NCI-H2081 (cell line): ENCODE measurements at places on chromosomes 1 and 21.

GRCh38 chr1:184387476-184388318 is 868 bp downstream of the C1orf21 start:
- peak; percentile 49 for DNase-seq

DNA sequence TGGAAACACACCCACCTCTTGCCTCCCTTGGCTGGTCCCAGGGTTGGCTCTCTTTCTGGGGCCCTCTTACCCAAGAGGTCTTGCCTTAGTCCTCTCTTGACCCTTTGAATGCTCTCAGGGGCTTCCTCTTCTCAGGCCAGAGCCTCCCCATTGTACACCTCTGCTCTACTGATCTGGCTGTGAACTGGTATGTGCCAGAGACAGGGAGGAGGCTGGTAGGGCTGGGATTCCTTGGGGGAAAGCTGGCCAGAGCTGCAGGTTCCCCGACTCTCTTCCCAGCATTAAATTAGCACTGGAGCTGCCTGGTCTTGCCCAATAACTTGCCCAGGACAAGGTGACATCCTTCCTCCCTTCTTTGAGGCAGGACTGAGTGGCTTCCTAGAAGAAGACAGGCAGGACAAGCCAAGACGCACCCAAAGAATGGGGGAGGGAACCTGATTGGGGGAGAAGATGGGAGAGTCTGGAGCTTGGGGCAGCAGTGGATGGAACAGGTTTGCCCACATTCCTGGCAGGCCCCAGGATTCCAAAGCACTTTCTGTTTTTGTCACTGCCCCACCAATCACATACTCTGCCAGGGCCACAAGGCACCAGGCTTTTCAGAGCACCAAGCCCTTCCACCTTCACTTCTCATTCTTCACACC is 37.2 kb upstream of the CITED4 start:
- no peak for DNase-seq

DNA sequence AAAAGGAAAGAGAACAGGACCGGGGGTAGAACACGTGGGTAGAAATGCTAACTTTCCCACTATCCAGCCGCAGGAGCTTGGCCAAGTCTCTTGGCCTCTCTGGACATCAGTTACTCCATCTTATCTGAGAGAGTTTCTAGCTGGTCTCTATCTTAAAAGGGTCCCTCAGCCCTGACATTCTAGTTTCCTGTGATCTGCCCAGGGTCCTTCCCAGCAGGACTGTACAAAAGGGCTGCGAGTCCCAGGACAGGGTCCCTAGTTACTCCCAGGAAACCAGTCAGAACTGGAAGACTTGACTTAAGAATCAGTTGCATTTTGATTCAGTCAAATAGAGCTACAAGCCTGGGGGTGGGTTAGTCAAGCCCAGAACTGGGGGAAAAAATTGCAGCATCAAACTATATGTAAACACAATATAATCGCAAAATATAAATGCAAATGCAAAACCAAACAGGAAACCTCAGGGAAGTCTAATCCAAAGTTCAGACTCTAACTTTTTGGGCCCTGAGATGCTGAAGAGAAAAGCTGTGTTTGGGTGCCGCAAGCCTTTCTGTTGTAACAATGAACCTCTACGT is 2.9 kb downstream of the ASAP3 start:
- DNase-seq, result no peak

DNA sequence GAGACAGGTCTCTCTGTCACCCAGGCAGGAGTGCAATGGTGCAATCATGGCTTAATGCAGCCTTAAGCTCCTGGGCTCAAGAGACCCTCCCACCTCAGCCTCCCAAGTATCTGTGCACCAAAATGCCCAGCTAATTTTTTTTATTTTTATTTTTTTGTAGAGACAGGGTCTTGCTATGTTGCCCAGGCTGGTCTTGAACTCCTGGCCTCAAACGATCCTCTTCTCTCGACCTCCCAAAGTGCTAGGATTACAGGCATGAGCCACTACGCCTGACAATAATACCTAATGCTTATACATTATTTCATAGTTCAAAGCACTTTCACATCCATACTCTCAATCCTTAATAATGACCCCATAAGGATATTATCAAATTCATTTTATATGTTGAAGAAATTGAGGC is 48.3 kb downstream of the LUZP1 start:
- DNase-seq, result no peak

DNA sequence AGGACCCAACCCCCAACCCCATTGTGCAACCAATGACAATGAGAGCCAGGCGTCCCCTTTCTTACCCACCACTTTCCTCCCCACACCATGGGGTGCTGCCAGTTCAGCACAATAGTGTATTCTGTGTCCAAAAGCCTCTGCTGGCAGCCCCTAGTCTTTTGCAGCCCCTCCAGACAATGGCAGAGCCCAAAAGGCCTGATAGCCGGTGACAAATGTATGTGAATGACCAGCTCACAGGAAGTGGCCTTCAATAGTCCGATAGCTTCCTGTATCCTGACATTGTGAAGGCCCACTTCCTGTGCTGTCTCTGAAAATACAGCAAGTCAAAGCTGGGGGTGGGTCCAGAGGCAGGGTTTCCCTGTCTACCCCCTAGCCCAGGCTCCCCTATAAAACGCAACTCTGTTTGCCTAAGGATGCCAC is 16.6 kb downstream of the SMIM12 start:
- no peak for DNase-seq

DNA sequence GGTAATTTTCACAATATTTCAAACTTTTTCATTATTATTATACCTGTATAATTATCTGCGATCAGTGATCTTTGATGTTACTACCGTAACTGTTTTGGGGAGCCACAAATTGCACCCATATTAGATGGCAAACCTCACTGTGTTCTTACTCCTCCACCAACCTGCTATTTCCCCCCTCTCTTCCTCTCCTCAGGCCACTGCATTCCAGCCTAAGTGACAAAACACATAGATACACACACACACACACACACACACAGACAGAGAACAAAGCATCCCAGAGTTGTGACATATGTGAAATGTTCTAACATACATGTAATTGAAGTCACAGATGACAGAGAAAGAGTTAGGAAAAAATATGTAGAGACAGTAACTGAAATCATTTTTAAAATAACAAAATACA is 18.5 kb downstream of the COP1 start:
- no peak for DNase-seq

GRCh38 chr1:26020330-26020768 is 1.2 kb upstream of the EXTL1 start:
- DNase-seq, result no peak

- DNase-seq, result peak; percentile 33
Observed at GRCh38 chr1:92310185-92310597, 11.3 kb downstream of the RPAP2 start.

- DNase-seq, result no peak
Observed at GRCh38 chr1:117753652-117754051, 147.8 kb downstream of the TENT5C start.

DNA sequence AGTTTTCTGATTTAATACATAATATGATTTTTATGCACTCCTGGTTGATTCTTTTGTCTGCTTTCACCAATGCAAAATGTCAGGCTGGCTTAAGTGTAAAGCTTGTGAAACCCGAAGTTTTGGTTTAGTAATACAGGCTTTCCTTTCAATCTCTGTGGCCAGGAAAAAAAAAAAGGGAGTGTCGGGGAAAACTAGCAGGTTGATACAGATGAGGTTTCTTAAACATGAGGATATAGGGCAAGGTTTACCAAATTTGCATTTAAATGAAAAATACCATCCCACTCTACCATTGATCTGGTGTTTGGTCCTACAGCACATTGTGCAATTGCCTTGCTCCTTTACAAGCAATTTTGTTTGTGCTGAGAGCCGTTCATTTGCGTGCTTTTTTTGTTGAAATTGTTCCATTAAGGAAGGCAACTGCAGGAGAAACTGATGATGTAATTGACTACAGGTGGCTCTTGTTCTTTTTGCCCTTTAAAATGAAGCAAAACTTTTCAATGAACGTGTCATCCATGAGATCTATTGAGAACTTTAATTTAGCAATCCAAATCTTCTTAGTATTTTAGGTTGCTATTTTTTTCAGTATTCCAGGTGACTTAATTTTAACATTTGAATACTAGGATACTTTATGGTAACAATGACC is 22.7 kb downstream of the CLIC6 start:
- peak; percentile 16 for DNase-seq

GRCh38 chr1:206772243-206772937 is at the start of gene IL10:
IL10 (minus strand) TSS chr1:206772494; CDS start chr1:206772435, 59 bp downstream.
- DNase-seq, result no peak

- peak; percentile 29 for DNase-seq
Observed at GRCh38 chr1:179883745-179884138, 1.7 kb downstream of the TOR1AIP1 start.

GRCh38 chr1:153532181-153532580 is 3.6 kb downstream of the S100A6 start:
- DNase-seq, result peak; percentile 48

DNA sequence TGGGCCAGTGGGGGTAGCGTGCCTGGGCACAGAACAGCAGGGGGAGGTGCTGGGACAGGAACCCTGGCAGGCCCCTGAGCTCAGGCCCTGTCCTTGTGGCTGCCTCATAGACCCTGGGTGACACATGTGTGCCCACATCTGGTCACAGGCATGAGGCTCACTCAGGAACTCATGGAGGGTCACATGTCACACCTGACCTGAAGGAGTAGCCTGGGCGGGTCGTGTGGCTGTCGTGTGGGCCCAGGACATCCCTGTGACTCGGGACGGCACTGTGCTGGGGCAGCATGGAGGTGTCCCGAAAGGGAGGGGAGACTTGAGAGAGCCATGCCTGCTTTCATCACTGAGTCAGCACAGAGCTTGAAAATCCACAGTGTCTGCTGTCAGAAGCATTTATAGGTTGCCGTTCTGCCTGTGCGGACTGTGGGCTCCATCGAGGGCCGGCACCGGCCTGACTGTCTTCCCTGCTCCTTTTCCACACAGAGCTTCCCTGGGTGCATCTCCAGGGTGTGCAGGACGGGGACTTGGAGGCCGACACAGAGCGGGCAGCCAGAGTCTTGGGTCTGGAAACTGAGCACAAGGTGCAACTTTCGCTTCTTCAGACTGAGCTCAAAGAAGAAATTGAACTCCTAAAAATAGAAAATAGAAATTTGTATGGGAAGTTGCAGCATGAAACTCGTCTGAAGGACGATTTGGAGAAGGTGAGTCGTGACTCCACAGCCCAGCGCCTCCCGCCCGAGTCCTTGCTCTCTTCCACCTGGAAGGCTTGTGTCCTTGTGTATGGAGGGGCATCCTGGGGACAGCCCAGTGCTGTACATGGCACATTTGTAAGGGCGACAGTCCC is 32.8 kb downstream of the PCNT start:
- DNase-seq, result no peak

GRCh38 chr1:55781944-55782482 is 566.8 kb upstream of the USP24 start:
- DNase-seq, result no peak

DNA sequence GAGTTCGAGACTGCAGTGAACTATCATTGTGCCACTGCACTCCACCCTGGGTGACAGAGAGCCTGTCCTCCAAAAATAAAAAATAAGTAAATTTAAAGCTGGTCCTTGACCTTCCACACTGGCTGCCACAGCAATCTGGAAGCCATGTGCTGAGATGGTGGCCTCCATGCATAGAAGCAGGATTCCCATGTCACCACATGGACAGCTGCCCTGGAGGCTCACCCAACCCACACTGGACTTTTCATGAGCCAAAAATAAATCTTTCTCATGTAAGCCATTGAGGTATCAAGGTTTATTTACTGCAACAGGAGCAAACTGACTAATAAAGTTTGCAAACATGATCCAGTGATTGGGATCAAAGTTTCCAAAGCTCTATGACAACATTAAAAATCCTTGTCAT is 88.5 kb downstream of the SETD4 start:
- DNase-seq, result no peak

GRCh38 chr1:22261580-22261979 is 118.7 kb upstream of the WNT4 start:
- DNase-seq, result peak; percentile 46
